Amniotic epithelial cell (primary cell): ENCODE measurements at places on chromosomes 3 and 15.

GRCh38 chr15:32774022-32774421 lies 56.2 kb downstream of the GREM1 start:
- DNase-seq = peak; percentile 46

DNA sequence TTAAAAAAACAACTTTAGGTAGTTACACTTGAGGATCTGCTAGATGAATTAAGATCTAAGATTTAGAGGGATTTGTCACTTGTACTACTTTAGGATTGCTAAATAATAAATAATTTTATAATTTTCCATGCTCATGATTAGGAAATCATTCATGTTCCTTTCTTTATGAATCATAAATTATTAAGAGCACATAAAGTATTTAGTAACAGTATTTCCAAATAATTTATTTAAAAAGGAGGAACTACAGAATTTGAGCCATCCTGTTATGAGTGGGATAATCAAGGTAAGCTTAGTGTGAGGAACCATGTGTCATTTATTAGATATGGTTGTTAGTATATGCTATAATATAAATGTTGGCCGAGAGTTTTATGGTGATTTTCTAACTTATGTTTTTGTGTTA lies 37.5 kb upstream of the C3orf38 start:
- no peak for DNase-seq

- no peak for DNase-seq
Observed at GRCh38 chr15:53869044-53869805, 109.0 kb upstream of the UNC13C start.

DNA sequence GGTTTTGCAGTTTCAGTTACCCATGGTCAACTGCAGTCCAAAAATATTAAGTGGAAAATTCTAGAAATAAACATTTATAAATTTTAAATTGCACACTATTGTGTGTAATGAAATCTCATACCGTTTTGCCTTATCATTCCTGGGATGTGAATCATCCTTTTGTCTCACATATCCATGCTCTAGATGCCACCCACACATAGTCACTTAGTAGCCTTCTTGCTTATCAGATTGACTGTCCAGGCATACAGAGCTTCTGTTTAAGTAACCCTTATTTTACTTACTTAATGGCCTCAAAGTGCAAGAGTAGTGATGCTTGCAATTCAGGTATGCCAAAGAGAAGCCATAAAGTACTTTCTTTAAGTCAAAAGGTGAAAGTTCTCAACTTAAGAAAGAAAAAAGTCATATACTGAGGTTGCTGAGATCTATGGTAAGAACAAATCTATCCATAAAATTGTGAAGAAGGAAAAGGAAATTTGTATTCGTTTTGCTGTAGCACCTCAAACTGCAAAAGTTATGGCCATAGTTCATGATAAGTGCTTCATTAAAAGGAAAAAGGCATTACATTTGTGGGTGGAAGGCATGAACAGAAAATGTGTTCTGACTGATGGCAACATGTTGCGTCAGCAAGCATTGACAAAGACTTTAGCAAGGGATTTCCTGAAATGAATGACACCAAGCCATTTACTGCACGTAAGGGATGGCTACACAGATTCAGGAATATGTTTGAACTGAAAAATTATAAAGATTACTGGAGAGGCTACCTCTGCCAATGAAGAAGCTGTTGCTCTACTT lies 43.8 kb downstream of the SPATA16 start:
- peak; percentile 1 for DNase-seq
